NCI-H1436 (cell line): ENCODE measurements at places on chromosomes 4 and X.

GRCh38 chrX:83984961-83985360 is 124.0 kb downstream of the CYLC1 start:
- DNase-seq, result no peak

- no peak for DNase-seq
These were observed 57.6 kb downstream of the RBM46 start for GRCh38 chr4:154838694-154839093.

DNA sequence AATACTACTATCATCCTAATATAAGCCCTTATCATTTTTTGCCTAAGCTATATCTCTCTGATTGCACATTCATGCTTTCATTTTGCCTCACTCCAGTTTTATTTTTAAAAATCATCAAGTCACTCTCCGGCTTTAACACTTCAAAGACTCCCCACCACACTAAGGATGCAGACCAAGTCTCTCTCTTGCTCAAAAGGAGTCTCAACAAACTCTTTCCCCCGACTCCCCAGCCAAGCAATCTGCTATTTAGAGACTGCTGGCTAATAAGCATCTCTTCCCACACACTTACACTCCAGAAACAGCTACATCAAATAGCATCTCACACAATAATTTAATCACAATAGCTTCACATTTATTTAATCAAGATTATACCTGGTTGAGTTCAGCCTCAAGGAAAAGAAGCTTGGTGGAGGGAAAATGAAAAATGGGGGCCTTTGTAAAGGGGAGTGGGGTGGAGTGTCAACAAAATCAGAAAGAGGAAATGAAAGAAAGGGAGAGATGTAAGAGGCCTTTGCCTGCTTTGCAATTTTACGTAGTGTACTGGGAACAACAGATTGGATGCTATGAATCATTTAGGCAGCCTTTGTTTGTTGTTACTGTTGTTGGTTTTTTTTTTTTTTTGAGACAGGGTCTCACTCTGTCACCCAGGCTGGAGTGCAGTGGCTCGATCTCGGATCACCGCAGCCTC is 104.1 kb upstream of the MCF2 start:
- no peak for DNase-seq

DNA sequence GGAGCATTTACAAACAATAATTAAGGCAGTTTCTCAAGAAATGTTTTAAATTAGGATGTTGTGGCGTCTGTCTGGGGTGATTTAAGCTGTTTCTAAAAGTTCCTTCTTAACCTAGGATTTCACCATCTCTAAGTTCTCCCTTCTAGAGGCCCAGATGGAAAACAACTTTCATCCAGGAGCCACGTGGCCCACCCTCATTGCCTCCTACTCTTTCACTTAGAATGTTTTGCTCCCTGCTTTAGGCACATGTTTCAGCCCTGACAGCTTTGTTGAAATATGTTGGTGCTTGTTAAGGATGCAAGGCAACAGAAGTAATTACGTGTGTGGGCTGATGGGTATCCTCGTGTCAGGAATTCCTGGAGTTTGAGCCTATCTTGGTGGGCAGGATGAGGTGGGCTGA is 131.3 kb downstream of the GUCY2F start:
- DNase-seq, result no peak

DNA sequence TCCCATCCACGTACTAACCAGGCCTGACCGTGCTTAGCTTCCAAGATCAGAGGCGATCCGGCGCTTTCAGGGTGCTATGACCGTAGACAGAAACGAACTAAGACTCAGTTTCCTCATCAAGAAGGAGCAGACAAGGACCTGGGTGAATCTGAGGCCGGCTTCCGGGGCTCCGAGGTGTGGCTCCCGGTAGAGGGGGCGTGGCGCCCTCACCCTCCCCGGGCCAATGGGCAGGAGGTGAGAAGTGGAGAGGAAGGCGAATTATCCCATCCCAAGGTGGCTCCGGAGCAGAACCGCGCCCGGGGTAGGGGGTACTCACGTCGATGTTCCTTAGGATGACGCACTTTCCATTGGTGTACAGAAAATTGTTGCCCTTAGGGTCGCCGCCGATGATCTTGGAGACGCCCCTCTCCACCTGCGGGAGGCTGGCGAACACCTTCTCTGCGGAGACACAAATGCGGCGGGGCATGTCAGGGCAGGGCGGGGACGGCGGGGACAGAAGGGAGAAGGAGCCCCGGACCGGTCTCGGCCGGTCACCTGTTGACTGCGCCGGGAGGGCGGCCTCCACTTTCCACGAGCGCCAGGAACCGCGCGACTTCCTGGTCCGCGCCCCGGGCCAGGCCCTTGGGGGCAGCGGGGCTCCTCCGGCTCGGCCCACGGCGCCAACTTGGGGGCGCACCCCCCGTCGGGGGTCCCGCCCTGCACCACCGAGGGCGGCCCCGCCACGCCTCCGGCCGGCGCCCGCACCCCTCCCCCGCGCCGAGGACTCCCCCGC is 616 bp downstream of the WDR1 start:
- no peak for DNase-seq

GRCh38 chr4:156950948-156951347 is 20.7 kb downstream of the PDGFC start:
- no peak for DNase-seq

DNA sequence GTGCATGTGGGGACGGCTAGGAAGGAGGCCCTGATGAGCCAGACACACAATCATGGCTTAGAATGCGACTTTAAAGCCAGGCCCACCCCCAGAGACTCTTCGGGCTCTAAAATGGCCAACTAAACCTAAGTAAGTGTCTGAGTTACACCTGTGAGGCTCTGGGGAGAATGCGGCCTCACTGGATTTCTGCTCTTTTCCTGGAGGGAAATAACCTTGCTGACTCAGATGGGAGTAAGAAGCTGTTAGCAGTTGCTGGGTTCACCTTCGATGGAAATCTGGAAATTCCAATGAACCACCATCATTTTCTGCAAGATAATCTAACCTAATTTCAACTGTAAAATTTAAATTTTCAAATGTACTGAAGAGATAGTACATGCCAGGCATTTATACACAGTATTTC is 97.6 kb upstream of the MAML3 start:
- DNase-seq, result no peak

- DNase-seq, result no peak
These were observed 48.3 kb downstream of the SEL1L3 start for GRCh38 chr4:25814301-25815136.
